Esophagus squamous epithelium (tissue), 5 donors: ENCODE measurements at places on chromosomes 13 and 19. TPM values are rescaled to one million over a fixed set of nuclear protein-coding genes. Genes with fewer than 3 reads are reported as not detected.

DNA sequence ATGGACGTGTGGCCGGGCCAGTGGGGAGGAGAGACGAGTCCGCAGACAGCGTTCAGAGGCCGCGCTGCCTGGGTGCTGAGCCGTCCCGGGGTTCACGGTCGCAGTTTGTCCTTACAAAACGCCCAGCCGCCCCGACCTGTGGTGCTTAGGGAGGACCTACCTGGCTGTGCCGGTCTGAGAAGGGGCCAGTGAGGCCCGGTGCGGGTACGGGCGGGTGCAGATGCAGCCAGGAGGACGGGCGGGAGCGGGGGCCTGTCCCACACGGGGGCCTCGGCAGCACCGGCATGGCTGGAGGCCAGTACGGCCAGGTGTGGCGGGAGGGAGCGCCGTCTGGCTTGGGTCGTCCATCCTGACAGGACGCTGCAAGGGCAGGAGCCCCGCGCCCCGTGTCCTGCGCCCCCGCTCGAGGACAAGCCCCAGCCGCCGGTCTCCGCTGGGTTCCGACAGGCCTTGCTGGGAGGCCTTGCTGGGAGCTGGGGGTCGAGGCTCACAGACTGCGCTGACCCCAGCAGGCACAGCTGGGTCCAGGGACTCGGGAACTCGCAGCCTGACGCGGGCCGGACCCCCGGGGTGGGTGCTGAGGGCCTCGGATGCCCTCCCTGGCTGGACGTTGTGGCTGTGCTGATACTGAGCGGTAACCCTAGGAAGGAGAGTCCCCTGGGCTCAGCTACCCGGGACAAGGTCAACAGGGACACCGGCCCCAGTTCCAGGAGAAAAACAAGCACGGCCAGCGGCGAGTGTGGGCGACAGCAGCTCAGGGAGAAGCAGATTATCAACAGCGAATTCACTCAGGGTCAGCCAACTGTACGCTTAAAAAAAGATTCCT lies 5.3 kb upstream of the PROZ start:
- DNase-seq = no peak

DNA sequence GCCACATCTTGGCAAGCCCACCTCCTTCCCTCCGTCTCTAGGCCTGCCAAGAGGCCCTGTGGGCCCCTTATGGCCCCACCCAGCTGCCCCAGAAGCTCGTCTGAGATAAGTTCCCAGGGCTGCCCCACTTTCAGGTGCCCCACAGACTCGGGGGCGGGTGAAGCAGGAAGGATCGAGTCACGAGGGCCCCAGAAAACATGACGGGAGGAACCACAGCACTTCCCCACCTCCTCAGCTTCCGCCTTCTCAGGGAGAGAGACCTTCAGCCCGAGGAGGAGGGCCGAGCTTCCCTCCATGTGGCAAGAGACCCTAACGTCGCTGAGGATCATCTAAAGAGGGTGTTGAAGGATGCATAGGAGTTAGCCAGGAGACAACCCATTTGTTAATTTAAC lies 4.5 kb upstream of the IL12RB1 start:
- DNase-seq = no peak

GRCh38 chr19:48728911-48729664 lies 9.6 kb upstream of the MAMSTR start:
- no peak for DNase-seq

GRCh38 chr13:51687947-51688714 lies 103.9 kb downstream of the WDFY2 start:
- DNase-seq = no peak

DNA sequence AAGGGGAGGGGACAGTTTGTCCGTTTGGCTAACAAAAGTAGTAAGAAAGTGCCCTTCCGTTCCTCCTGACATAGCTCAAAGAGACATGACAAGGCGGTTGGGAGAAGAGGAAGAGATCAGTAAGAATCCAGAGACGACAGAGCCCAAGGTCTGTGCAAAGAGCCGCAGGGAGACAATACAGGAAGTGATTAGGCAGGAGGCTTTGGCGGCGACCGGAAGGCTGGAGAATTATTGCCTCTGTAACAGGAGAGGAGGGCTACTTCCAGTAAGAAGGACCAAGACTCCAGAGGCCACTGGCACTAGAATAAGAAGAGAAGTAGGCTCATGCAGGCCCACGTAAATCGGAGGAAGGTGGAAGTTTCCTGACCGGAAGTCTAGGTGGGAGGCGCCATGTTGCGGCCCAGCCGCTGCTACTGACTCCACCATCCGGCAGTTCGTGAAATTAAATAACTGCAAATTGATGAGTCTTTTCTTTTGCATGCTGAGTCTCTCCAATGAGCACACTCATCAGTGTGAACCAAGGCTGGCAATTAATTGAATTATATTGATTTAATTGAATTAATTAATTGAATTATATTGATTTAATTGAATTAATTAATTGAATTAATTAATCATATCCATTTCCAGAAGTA lies 9.9 kb downstream of the RFX2 start:
- no peak for DNase-seq

- no peak for DNase-seq
These were observed 1.0 kb downstream of the COL4A1 start for GRCh38 chr13:110305949-110306339.

The NOTCH3 gene
- total RNA-seq = 103 TPM

The FLT1 gene
- total RNA-seq = 8.2 TPM

The ASPDH gene
- total RNA-seq = not detected

The FBXO27 gene
- total RNA-seq = 10.8 TPM
